M059J (cell line): ENCODE measurements at places on chromosomes 3 and 15. TPM values are rescaled to one million over a fixed set of nuclear protein-coding genes. Genes with fewer than 3 reads are reported as not detected.
A peak's percentile ranks its signal among the peaks of the same experiment; 100 is the strongest.

KLHDC8B gene
- total RNA-seq = 2.9 and 5.0 TPM in 2 replicates

DNA sequence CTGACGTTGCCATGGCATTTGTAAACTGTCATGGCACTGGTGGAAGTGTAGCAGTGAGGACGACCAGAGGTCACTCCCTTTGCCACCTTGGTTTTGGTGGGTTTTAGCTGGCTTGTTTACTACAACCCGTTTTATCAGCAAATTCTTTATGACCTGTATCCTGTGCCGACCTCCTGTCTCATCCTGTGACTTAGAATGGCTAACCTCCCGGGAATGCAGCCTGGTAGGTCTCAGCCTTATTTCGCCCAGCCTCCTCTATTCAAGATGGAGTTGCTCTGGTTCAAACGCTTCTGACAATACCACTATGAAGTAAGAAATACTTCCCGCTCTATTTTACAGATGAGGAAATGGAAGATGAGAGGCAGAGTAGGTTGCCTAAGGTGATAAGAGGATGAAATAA, 16.6 kb downstream of the PAQR9 start:
- DNase-seq = peak; percentile 49

DNA sequence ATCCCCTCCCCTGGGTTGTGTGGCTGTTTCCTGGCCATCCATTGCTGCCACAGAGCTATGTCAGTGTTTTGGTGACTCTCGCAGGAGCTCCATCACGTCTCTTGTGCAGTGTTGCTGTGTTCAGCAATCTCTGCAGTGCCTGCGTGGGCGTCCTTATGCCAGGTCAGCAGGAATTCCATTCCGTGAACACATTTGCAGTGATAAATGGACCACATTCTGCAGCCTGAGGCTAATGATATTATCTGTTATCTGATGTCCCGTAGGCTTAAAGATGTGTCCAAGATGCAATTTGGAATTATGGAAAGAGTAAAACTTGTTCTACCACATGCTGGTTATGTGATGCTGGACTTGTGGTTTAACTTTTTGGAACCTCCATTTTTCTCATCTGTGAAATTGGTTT, 25.5 kb upstream of the COL6A6 start:
- DNase-seq = no peak

DNA sequence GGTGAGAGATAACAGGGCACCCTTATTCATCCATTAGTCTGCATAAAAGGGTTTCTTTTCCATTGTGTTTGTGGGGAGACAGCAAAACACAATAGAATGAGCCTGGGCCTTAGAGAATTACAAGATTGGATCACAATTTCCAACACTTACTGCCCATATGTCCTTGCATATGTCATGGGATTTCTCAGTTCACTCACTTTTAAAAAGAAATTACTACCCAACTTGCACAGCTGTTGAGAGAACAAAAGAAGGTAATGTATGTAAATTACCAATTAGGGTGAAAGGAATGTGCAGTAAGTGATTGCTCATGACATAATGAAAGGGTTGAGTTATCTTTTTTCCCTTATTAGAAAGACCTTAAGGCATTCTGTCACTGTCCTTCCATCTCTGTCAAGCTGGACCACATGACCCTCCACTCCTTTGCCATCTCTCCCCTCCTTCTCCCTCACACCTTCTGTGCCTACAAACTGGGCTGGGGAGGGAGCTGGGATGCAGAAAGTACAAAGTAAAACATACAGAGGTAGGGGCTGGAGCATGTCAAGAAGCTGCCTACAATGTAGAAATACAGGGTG, 244.2 kb downstream of the ZMAT3 start:
- DNase-seq = no peak

GRCh38 chr3:51896607-51897305, 6.4 kb downstream of the IQCF1 start:
- peak; percentile 6 for DNase-seq

GRCh38 chr3:2141482-2141881, 42.8 kb downstream of the CNTN4 start:
- no peak for DNase-seq

CYP8B1 gene
- not detected in 2 replicates for total RNA-seq
